Neural crest cell (in vitro differentiated cells): ENCODE measurements at places on chromosomes 2 and 18. TPM values are rescaled to one million over a fixed set of nuclear protein-coding genes. Genes with fewer than 3 reads are reported as not detected.

Gene CPS1
- total RNA-seq: 7.9 and 8.8 TPM in 2 replicates

Gene CMPK2
- total RNA-seq: 2.2 and 3.3 TPM in 2 replicates

Gene B3GNT7
- 0.61 and 0.79 TPM in 2 replicates for total RNA-seq

Gene RAPH1
- 24.8 and 25.7 TPM in 2 replicates for total RNA-seq

Gene KLHL29
- total RNA-seq: 7.3 and 8.4 TPM in 2 replicates

DNA sequence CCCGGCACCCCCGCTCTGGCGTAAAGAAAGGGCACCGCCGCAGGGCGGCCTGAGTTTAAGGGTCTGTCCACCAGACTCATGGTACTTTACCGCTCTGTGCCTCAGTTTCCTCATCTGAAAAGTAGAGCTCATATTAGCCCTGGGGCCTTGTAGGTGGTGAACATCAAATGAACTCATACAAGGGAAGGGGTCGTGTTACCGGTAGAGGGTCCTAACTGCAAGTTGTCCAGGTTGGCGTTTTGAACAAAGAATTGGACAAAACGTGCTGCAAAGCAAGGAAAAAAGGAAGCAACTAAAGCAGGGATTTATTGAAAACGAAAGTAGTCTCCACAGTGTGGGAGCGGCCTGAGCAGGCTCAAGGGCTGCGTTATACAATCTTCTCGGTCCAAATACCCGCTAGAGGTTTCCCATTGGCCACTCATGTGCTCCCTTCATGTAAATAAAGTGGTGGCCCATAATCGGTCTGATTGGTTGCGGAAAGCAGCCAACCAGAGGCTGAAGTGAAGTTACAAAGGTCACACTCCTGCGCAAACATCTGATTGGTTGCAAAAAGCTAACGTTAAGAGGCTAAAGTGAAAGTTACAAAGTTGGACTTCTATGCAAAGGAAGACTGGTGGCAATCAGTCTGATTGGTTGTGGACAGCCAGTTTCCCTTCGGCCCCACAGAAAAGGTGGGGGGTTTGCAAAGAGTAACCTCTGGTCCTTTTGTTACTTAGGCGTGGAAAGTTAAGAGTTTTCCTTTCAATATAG lies 80.7 kb upstream of the LDLRAD4 start:
- peak overlapping the region; percentile 88 for H3K4me3 ChIP-seq
- H3K27ac ChIP-seq: no peak overlapping the region
- peaks cover 55% of the 10 kb centered on the region for H3K27me3 ChIP-seq
- H3K36me3 ChIP-seq: peaks cover 12% of the 10 kb centered on the region

GRCh38 chr18:63505566-63506335 lies 29.0 kb downstream of the SERPINB5 start:
- no peaks in the 10 kb centered on the region for H3K4me1 ChIP-seq
- no peak overlapping the region for H3K4me3 ChIP-seq
- H3K27ac ChIP-seq: no peak overlapping the region
- H3K36me3 ChIP-seq: no peaks in the 10 kb centered on the region

DNA sequence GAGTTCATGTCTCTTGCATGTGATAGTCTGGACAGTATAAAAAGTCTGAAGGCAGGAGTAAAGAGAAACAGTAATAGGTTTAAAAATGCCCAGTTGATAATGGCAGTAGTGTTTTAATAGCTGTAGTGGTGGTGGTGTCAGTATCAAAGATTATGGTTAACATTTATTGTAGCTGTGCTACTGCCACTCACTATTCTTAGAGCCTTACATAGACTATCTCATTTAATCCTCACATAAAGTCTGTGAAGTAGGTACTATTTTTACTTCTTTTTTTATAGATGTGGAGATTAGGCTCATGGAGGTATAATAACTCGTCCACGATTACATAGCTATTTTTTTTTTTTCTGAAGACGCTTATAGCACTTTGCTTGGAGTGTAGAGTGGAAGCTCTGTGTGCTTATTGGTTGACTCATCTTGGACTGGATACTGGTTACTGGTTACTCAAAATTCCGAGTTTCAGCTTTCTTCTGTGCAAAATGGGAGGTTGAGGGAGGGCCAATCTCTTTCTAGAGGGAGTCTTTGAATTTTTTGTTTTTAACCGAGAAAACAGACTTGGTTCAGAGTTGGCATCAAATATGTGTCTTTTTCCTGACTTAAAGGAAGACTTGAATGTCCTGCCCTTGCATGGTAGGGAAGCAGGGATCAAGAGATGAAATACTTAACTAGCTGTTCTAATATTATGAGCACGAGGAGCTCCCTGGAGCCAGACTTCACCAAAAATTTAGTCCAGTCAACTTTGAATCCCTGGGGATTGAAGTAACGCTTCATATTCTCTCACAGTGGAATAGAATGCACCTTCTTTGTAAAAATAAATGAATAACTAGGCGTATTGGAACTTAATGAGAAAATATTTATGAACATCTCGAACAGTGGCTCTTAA lies 27.1 kb downstream of the CERS6 start:
- H3K4me1 ChIP-seq: peaks cover 12% of the 10 kb centered on the region
- no peak for DNase-seq
- no peaks in the 10 kb centered on the region for H3K36me3 ChIP-seq
- no peak overlapping the region for H3K4me3 ChIP-seq

Gene SLC66A3
- 4.6 and 5.1 TPM in 2 replicates for total RNA-seq

- H3K27me3 ChIP-seq: no peaks in the 10 kb centered on the region
- H3K27ac ChIP-seq: no peak overlapping the region
- no peak for DNase-seq
- H3K36me3 ChIP-seq: no peaks in the 10 kb centered on the region
Observed at GRCh38 chr2:144686518-144687215, 166.7 kb upstream of the ZEB2 start.

DNA sequence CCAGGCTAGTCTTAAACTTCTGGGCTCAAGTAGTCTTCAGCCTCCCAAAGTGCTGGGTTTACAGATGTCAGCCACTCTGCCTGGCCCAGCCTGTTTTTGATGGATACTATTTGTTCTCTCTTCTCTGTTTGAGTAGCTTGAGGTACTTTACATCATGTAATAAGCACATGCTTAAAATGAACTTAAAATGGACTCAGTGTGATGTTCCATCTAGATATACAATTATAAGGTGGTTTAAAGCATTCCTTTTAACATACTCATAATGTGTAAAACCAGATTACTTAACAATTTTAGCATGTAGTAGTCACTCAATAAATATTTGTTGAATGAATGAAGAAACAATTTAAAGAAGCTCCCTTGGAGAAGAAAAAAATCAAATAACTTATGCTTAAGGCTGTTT lies 9.6 kb downstream of the PTPRM start:
- H3K27me3 ChIP-seq: peaks cover 6% of the 10 kb centered on the region
- H3K4me3 ChIP-seq: no peak overlapping the region
- H3K4me1 ChIP-seq: peaks cover 14% of the 10 kb centered on the region
- no peaks in the 10 kb centered on the region for H3K36me3 ChIP-seq

Gene ST6GAL2
- total RNA-seq: 8.1 and 9.7 TPM in 2 replicates

Gene SCN7A
- 0.39 and 0.40 TPM in 2 replicates for total RNA-seq

DNA sequence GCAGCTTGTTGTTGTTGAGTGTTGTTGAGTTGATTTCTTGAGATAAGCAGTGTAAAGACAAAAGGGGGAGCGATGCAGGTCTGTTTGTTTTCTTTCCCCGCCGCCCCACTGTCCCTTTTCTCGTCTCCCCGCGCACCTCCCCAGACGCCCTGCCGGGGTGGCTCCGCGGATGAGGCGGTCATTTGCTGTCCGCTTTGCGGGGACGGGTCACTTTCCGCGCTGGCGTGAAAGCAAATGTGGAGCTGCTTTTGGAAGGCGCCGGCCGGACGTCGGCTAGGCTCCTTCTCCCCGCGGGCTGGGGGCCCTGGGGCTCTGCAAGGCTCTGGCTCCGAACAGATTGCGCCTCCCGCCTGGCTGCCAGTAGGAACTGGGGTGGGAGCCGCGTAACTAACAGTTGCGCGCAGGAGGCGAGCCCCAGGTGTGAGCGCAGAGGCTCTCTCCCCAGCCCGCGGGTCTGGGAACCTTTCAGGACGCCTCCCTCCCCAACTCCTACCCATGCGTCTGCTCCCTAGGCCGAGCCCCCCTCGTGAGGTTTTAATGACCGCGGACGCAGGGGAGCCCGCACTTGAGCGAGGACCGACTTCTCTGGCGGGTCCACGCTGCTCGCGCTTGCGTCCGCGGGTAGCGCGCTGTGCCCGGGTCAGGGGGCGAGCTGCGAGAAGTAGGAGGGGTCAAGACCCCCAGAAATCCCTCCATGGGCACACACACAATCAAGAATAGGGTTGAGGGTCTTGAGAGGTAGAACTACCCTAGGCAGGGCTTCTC lies 146.6 kb downstream of the MEIS1 start:
- H3K36me3 ChIP-seq: no peaks in the 10 kb centered on the region
- H3K4me1 ChIP-seq: peaks cover 39% of the 10 kb centered on the region
- H3K4me3 ChIP-seq: no peak overlapping the region
- DNase-seq: peak; percentile 47
- peaks cover 43% of the 10 kb centered on the region for H3K27me3 ChIP-seq
- H3K27ac ChIP-seq: peak overlapping the region; percentile 73

DNA sequence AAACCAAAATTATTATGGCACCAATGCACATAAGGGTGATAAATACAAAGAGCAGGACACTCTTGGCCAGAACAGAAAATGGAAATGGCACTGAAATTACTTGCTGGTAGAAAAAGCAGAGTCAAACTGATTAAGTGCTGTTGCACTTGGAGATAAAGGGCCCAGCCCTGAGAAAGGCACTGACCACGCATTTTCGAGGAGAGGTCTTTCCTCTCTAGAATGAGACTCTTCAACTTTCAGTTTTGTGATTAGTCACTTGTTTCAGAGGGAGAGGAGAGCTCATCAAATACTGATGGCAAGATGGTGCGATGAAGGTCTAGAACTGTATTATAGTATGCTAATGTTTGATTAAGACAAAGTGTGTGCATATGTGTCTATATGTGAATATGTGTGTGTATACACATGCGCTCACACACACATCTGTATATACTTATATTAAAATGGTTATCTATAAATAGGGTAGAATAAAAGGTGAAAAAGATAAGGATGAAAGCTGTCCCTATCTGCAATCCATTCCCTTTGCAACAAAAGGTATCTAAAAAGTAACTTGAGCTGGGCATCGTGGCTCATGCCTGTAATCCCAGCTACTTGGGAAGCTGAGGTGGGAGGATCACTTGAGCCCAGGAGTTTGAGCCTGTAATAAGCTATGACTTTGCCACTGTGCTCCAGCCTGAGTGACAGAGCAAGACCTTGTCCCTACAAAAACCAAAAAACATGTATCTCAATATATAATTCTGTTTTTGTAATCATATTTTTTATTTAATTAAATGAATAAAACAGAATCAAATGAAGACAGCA lies 48.8 kb upstream of the ZDBF2 start:
- H3K27me3 ChIP-seq: no peaks in the 10 kb centered on the region
- no peak overlapping the region for H3K27ac ChIP-seq
- no peaks in the 10 kb centered on the region for H3K36me3 ChIP-seq
- DNase-seq: no peak
- no peak overlapping the region for H3K4me3 ChIP-seq

- H3K27ac ChIP-seq: no peak overlapping the region
- H3K36me3 ChIP-seq: no peaks in the 10 kb centered on the region
- no peaks in the 10 kb centered on the region for H3K4me1 ChIP-seq
Observed at GRCh38 chr2:108082978-108083377, 96.7 kb downstream of the SLC5A7 start.

- peak overlapping the region; percentile 14 for H3K27ac ChIP-seq
- peaks cover 20% of the 10 kb centered on the region for H3K4me1 ChIP-seq
- H3K4me3 ChIP-seq: no peak overlapping the region
- H3K27me3 ChIP-seq: no peaks in the 10 kb centered on the region
Observed at GRCh38 chr2:111219734-111220505, 99.2 kb downstream of the BCL2L11 start.

GRCh38 chr2:10876963-10877362 lies 34.8 kb upstream of the KCNF1 start:
- no peak overlapping the region for H3K27ac ChIP-seq
- peaks cover 9% of the 10 kb centered on the region for H3K4me1 ChIP-seq
- no peak overlapping the region for H3K4me3 ChIP-seq
- H3K36me3 ChIP-seq: no peaks in the 10 kb centered on the region
- no peak for DNase-seq

DNA sequence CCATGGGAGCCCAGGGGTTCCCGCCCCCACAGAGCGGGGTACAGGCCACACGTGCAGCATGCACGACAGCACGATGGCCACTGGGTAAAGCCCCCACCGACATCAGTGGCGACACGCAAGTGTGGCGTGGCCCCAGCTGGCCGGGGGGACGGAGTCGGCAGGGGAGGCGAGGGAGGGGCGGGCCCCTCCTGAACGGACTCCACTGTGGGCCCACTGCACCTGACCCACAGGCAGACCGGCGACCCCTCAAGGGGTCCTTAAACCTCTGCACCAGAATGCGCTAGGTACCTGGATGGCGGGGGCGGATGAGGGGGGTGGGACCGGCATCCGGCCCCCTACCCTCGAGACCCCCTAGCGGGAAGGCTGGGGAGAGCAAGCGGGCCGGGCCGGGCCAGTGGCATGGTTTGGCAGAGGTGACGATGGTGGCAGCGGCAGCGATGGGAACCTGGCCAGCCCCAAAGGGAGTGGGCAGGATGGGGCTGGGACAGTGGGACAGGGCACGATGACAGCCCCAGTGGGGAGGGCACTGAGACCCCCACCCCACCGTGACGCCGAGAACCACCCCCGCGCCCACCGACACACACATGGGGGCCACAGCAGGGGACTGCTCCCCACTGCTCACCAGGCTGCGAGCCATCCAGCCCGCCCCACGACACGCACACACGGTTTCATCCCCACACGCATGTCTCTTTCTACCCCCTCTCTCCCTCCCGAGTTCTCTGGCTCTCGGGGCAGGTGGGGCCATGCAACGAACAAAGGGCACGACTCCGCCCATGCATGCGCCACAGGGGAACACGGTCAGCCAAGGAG lies 91.9 kb upstream of the ANKRD30BL start:
- H3K4me3 ChIP-seq: no peak overlapping the region
- H3K4me1 ChIP-seq: no peaks in the 10 kb centered on the region
- peak overlapping the region; percentile 35 for H3K27ac ChIP-seq
- H3K27me3 ChIP-seq: no peaks in the 10 kb centered on the region
- no peak for DNase-seq

Gene ZRANB3
- total RNA-seq: 14.6 and 18.6 TPM in 2 replicates

DNA sequence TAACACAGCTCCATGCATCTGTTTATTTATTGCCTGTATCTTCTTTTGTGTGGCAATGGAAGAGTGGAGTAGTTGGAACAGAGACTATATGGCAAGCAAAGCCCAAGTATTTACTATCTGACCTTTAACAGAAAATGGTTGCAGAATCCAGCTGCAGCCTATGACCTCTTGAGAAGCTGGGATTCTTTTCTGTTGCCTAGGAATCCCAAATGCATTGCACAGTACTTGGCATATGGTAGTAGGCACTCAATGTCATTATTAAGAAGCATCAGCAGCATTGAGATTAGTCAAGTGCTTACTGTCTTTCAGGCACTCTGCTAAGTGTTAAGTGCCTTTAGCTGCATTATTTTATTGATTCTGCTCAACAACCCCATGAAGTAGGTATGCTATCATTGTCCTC lies 331.6 kb downstream of the CCDC85A start:
- H3K36me3 ChIP-seq: no peaks in the 10 kb centered on the region
- H3K27ac ChIP-seq: no peak overlapping the region
- H3K27me3 ChIP-seq: peaks cover 10% of the 10 kb centered on the region
